Cardiac fibroblast (primary cell): ENCODE measurements at places on chromosomes 6 and 20.

DNA sequence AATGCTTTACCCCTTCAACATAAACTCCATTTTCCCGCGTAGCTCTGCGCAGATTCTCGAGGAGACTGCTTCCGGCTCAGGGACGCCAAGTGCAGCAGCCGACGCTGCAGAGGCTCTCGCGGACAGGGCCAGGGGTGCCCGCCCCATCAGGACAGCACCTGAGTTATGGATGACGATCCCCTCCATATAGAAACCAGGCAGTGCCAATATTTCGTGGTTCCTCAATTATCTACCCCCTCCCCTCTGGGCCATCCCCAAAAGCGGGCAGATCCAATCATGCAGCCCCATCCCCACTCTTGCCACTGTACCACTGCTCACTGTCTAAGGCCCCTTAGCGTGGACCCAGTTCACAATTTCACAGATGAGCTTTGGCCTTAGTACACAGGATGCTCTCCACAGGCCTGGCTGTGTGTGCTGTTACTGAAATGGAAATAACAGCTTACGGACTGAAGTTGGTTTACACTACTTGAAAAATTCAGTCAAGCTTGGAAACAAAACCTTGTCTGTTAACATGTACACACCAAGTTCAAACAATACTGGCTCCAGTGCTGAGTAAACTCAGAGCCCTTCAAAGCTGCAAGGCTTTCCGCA lies 74.5 kb downstream of the DACT2 start:
- DNase-seq, result no peak

DNA sequence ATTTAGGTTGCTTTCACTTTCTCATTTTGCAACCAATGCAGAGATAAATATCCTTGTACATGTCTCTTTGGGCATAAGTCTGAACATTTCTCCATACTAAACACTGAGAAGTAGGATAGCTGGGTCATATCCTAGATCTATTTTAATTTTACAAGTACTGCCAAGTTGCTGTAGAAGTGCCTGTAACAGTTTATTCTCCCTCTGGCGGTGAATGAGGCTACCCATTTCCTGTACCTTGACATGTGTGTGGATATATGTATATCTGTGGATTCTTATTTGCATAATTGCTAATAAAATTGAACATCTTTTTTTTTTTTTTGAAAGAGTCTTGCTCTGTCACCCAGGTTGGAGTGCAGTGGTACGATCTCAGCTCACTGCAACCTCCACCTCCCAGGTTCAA lies 48.0 kb upstream of the PNRC1 start:
- DNase-seq, result peak; percentile 41

DNA sequence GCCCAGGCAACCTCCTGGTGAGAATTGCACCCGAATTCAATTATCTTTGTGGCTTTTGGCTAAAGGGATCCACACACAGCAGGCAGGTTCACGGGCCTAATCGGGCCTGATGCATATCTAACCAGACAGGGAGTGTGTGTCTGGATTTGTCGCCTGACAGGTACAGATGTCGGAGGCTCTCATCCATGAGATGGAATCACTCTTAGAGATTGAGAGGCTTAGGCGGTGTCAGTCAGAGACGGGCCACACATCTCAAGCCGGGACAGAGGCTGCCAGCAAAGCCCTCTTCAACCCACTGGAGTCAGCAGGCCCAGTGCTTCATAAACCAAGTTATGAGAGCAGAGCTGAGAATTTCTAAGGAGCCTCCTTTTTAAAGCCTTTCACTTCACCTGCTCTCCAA lies 247.0 kb downstream of the LRFN2 start:
- DNase-seq, result no peak

GRCh38 chr6:17971128-17972073 lies 16.0 kb downstream of the KIF13A start:
- peak; percentile 89 for DNase-seq

DNA sequence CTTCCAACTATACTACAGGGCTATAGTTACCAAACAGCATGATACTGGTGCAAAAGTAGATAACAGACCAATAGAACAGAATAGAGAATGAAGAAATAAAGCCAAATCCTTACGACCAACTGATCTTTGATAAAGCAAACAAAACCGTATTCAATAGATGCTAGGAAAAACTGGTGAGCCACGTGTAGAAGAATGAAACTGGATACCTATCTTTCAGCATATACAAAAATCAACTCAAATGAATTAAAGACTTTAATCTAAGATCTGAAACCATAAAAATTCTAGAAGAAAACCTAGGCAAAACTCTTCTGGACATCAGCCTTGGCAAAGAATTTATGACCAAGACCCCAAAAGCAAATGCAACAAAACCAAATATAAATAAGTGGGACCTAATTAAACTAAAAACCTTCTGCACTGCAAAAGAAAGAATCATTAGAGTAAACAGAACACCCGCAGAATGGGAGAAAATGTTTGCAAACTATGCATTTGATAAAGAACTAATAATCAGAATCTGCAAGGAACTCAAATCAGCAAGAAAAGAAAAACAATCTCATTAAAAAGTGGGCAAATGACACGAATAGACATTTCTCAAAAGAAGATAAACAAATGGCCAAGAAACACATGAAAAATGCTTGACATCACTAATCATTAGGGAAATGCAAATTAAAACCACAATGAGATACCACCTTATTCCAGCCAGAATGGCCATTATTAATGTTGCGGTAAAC lies 109.8 kb downstream of the TAF4 start:
- DNase-seq, result no peak

DNA sequence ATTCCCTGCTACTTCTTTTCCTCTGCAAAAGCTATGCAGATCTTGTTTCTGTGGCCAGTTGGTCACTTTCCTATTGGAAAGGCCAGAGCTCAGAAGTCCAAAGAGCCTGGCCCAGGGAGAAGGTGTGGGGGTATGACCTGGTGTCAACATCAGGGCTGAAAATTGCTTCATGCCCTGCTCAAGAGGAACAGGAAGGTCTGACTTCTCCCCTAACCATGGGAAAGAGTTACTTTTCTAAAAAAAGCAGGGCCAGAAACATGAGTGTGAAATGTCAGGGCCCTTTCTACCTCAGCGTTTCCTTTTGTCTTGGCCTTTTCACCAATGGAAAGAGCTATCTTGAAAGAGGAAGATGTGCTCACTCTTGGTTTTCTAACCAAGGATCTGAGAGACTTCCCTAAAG lies 117.4 kb downstream of the MAFB start:
- no peak for DNase-seq

- DNase-seq, result no peak
Observed at GRCh38 chr20:33787253-33787891, 23.8 kb upstream of the CHMP4B start.

GRCh38 chr6:167407239-167408064 lies 82.6 kb downstream of the TTLL2 start:
- no peak for DNase-seq

DNA sequence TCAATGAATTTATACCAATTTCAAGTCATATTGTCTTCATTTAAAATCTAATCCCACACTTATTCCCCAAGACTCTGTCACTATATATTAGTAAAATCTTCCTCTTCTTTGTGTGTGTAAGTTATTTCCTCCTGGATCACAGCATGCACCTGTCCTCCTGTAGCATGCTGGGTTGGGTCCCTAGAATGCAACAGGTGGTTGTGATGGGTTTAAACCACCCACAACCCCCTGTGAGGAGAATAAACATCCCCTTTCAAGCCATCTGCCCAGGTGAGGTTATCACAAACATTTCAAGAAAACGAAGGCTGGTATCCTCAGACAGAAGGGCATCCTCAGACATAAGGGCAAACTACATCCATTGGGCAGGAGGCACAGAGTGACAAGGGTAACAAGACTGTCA lies 26.4 kb downstream of the DZANK1 start:
- no peak for DNase-seq

GRCh38 chr6:100818066-100818465 lies 63.1 kb downstream of the ASCC3 start:
- DNase-seq, result peak; percentile 29

DNA sequence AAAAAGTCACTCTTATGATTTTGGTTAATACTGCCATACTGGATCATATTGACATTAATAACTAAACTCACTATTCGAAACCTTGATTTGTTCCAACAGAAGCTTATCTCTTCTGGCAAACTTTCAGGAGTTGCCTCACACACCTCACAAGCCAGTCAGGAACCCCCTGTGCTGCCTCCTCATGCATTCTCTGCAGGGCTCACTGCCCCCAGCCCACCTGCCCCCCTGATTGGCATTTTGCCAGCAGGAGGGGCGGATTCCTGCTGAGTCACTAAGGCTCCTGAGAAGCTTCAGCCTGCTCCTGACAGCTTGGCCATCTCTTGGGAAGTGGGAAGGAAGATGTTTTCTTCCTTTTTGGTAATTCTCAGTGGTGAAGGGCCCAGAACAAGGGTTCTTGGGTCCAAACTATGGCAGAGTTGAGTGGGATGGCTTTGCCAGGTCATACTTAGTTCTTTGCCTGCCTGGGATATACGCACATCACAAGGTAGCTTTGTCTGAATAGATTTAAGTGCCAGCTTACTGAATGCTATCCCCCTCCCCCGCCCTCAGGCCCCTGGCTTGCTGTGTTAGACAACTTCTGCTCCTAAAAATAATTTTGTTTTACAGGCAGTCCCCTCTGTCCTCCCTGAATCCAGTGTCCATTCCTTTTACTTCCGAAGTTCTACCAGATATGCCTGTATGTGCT lies 31.4 kb downstream of the SLC35F1 start:
- no peak for DNase-seq

- no peak for DNase-seq
Observed at GRCh38 chr6:110408901-110409300, 6.5 kb downstream of the DDO start.

GRCh38 chr6:36743032-36743431 lies 45.4 kb downstream of the RAB44 start:
- DNase-seq, result no peak

DNA sequence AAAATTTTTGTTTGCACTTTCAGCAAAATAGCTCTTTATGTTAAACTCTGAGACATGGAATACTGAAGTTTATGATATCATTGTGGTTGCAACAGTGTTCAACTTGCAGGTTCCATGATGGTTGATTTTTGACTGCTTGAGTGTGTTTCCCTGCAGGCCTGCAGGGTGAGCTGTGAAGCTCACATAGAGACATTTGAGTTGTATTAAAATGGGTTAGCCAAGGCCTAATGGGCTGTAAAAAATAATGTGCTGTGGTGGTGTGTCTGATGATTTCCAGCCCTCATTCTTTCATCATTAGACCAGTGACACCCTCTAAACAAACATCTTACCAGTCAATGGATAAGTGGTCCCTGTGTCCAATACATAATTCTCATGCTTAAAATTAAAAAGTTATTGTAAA lies 321.4 kb downstream of the FARS2 start:
- DNase-seq, result peak; percentile 7

DNA sequence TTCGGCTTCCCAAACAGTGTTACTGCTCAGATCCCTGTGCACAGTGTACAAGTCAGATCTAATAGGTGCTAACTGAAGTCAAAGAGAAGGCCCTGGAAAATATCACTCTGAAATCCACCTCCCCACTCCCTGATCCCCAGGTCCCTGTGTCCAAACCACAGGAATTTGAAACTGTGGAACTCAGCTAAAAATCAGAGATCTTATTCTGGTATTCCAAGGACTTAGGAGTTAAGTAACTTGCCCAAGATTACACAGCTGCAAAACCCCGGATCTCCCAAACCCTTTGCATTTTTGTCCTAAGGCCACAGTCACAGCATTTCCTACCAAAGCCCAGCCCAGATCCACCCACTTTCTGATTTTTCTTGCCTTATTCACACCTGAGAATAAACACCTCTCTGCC lies 32.3 kb upstream of the SLC23A2 start:
- DNase-seq, result no peak

- DNase-seq, result peak; percentile 15
Observed at GRCh38 chr6:79671600-79672266, 40.6 kb downstream of the SH3BGRL2 start.

DNA sequence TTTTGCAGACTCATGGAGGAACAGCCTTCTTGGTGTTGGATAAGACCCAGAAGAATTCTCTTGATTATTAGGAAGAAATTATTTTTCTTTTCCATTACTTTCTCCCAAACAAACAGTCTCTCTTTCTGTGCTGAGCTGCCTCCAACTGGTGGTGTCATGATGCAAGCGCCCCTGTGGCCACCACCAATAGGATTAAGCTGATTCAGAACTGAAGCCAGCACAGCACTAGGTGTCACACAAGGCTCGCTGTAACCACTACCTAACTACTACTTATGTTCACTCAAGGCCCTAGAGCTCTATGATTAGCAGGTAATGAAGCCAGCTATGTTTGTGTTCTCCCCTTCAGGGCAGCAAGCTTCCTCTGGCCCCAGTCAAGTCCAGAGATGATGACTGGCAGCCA lies 123.4 kb downstream of the HTR1B start:
- no peak for DNase-seq

DNA sequence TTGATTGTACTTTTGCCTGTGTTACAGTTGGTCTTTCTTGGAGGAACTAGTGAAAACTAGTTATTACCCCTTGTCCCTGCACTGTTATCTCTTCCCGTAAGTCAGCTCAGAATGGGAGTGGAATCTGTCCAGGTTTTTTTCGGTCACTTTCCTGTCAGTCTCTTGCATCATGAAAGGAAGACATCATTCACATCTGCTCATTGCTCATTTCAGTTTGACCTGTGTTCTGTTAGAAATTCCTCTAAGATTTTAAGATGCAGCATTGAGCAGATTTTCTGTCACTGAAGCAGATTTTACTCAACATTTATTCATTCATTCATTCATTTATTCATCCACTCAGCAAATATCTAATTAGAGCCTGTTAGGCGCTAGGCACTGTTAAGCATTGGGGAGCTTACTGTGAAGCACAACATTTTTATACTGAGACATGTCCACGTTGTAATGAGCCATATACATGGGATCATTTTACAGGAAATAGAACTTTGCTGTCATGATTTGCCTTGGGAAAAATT lies 33.1 kb upstream of the HINT3 start:
- DNase-seq, result peak; percentile 86

DNA sequence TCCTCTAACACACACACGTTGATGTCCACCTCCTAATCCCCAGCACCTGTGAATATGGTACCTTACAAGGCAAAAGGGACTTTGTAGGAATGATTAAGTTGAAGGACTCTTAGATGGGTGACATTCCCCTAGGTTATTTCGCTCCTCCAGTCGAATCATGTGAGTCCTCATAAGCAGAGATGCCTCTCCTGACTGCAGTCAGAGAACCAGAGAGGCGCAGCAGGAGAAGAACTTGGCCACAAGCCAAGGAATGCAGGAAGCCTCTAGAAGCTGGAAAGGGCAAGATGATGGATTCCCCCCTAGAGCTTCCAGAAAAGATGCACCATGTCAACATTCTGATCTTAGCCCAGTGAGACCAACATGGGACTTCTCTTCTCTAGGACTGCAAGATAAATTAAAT lies 133.1 kb upstream of the PTPRT start:
- peak; percentile 43 for DNase-seq
